CMK (cell line): ENCODE measurements at places on chromosomes 7 and 10.

- no peak for DNase-seq
These were observed 106.4 kb upstream of the ARMC3 start for GRCh38 chr10:22821501-22821900.

DNA sequence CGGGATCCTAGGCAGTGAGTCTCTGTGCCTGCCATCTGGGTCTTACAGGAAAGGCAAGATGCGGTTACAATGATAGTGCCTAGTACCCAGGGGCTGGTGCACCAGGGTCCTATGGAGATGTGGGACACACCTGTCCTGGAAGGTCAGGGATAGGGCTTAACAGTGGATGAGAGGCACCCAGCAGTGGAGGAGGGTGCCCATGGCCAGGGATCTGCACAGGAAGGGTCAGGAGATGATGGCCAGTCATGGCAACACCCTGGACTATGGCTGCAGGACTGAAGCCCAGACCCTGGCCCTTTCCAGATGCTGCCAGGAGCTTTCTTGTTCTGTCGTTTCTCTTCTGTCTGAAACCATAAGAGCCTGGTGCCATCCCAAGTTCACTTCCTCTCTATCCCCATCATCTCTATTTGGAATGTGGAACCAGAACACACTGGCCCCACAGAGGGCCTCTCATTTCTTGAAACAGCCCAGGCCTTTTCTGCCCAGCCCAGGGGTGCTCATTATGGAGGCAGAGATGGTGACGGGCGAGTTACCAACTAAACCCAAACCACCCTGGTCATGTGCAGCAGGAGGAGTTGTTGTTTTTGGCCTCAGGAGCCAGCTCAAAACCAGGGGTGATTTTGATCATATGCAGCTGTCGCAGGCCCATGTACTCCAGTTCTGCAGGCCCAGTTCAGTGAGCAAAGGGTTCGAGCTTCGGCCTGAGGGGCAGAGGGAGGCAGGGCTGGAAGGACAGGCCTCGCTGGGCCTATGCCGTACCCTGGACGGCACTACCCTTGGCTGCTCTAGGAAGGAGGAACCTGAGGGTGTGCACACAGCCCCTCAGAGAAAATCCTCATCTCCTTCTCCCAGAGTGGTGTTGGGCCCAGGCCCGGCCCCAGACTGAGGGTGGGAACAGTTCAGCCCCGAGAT lies 52.6 kb upstream of the GDF10 start:
- DNase-seq: no peak

- DNase-seq: no peak
These were observed 215.0 kb downstream of the SKAP2 start for GRCh38 chr7:26649388-26649787.

DNA sequence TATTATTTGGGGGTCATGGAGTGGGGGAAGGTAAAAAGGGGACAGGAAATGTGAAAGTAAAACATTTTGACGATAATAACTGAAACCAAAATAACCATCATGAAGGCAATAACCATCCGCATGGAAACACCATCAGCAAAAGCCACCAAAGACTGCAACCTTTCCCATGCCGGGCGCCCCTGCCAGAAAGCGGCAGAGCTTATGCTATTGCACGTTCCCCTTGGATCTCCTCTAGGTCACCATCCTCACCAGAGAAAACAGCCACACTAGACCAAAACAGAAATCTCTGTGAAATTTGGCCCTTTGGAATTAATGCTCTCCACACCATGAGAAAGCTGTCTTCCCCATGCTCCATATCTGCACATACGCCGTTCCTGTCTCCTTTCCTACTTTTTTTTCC lies 31.1 kb downstream of the DRGX start:
- no peak for DNase-seq

DNA sequence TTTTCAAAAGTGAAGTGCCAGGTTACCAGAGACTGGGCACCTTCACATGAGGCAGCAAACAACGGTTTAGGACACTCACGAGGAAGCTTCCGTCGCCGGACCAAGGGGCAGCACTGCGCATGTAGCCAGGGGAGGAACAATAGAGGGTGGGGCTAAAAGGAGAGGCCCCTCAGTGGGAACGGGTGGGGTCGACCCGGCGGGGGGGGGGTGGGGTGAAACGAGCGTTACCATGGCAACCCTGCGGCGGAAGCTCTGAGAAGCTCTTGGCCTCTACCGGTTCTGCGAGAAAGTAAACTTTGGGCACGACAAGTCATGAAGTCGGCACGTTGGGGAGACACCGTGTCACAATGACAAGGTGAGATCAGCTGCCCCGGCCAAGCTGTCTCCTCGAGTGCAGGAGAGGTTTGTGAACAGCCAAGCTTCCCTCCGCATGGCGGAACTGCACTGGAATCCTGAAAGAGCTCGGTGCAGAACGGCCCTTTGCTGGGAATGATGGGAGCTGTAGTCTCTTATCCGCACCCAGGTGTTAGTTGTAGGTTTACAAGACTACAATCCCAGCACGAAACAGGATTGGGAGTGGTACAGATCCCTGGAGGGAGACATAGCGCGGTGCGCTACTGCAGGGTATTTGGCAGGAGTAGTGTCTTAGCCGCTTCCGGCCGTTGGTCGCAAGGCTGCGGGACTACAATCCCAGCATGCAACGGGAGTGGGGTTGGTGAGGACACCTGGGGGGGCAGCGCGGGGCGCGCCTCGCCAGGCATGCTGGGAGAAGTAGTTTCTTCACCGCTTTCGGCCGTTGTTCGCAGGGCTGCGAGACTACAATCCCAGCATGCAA lies 72.8 kb upstream of the ZNF722 start:
- no peak for DNase-seq

GRCh38 chr7:28958235-28958979 lies at the start of gene TRIL:
Gene TRIL (minus strand): TSS chr7:28958330. CDS start chr7:28958046, 284 bp downstream.
- DNase-seq: no peak

GRCh38 chr7:71633551-71634008 lies 501.6 kb downstream of the GALNT17 start:
- no peak for DNase-seq

DNA sequence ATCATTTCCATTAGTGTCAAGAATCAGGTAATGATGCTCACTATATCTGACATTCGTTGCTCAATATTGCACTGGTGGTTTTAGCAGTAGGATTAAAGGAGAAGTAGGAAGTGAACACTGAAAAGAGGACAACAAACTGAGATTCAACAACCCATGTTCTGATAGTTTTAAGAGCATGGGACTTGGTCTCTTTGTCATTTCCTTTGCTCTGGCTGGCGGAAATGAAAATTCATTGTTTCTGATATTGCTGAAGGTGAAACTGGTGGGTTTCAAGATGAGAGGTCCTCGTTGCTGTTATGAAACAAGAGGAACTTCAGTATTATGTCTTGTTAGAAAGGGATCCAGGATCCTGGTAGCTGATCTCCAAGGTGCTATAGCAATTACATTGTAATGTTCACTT lies 129.0 kb downstream of the DNAH11 start:
- DNase-seq: no peak

DNA sequence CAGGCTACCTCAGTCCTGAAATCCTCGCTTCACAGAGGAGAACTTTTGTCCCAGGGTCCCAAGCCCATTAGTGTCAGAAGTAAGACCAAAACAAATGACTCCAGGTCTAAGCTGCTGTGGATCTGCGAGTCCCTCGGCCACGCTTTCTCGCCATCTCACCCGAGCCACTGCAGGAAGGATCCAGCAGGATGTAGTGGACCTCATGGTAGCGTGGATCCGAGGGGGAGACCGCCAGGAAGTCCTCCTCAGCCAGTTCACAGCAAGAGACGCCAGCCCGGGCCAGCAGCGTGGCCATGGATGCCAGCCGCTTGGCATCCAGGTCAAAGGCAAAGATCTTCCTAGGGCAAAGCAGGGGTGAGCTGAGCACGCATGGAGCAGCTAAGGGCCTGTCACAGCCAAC lies 4.6 kb downstream of the NSUN5 start:
- DNase-seq: no peak

DNA sequence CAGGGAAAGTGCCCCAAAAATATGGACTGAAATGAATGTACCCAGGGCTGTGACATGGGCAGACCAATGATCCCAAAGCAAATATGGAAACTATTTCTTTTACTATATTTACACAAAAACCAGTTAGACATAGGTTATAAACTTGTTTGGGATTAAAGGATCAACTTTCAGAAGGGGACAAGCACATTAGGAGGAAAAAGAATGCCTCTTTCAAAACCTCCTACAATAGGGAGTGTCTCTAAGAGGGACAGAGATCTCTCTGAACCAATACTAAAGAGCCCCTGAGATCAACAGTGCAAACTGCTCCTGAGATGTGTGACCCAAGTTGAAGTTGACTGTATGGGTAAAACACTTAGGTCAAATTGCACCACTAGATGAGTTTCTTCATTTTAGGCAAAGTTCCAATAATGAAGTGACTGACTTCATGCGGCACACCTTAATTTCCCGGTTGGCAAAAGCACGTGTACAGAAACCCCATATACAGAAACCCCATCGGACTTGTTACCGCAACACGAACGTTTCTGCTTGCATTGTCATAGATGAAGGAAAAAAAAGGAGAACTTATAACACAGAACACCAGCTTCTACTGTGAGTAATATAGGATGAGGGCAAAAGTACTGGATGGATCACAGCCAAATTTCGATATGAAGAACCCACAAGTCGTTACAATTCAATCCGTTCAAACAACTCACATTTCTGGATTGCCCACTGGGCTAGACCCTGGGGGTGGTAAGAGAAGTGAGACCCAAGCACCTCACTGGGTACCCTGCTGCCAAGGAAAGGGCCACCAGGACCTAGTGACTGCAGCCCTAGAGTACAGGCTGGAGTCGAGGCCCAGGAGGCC lies 4.3 kb downstream of the SVIL start:
- DNase-seq: no peak

DNA sequence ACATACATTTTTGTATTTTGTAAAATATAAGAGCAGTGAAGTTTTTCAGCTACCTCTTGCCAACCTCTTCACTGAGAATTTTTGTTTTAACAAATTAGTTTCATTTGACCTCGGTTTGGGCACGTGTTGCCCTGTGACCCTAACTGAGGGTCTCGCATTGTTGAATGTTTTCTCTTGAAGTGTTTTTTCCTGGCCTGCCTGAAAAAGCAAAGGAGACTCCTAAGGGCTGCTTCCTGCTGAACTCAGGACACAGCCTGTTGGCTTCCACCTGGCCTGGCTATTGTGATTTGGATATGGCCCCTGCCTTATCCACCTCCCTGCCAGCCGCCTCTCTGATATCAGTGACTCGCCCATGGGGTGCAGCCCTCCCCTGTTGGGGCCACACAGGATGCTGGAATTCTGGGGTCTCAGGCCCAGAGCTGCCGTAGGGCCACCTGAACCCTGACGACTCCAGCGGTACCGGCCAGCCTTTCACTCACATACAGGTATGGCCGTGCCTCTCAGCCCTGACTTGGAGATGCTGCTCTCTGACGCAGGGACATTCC lies 58.8 kb upstream of the AQP1 start:
- no peak for DNase-seq

DNA sequence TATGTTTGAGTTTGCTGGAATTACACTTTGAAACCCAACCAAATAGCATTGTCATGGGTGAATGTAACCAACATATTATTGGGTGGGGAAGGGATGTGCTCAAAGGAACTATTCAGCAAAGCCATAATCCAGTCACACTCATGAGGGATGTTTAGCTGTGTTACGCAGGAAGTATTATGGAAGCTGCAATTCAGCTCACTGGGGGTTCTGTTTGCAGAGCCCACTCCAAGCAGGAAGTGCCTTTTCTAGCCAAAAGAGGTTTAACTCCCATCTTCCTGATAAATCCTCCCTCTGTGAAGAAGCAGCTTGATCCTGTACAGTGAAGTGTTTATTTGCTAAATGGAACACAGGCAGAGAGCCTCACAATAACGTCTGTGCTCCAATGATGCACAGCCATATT lies 172.5 kb downstream of the GLI3 start:
- DNase-seq: no peak

GRCh38 chr10:127890832-127891334 lies 1.9 kb downstream of the CLRN3 start:
- no peak for DNase-seq

- DNase-seq: no peak
These were observed 34.8 kb upstream of the TNPO3 start for GRCh38 chr7:129089521-129090212.

DNA sequence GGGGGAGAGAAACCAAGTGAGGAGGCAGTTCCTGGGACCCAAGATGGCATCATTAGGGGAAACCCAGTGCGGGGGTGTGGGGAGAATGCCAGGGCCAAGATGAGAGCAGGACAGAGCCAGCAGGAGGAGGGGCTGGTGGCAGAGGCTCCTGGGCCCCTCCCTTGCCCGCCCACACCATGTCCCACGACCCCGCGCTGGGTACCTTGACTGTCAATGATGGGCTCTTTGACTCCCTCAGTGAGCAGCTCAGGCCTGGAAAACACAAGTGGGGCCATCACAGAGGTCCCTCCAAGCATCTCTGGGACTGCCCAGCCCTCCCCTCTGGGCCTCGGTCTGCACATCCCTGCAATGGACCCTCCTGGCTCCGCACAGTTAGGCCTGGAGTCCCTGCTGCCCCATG lies 75.4 kb downstream of the RABGEF1 start:
- DNase-seq: no peak

GRCh38 chr7:151185762-151186639 lies 1.0 kb downstream of the ASB10 start:
- no peak for DNase-seq
